ENCODE measurements at places on chromosomes 1 and 21.

GRCh38 chr21:44765231-44766013 lies 36.2 kb downstream of the UBE2G2 start:
- no peak for DNase-seq

DNA sequence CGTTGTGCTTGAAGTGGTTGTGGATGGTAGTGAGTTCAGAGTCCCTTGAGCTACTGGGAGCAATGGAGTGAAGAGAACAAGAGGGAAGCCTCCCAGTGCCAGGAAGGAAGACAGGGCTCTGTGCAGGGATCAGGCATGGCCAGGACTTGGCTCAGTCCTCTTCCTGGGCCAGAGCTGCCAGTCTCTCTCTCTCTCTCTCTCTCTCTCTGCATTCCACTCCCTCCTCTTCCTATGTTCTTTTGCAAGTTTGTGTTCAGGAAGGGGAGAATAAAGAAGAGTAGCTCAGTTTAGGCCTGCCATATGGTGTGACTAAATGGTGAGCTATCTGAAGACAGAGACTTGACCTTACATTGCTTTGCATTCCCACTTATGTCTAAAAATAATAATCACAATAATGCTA lies 20.5 kb upstream of the RPTN start:
- no peak for DNase-seq

DNA sequence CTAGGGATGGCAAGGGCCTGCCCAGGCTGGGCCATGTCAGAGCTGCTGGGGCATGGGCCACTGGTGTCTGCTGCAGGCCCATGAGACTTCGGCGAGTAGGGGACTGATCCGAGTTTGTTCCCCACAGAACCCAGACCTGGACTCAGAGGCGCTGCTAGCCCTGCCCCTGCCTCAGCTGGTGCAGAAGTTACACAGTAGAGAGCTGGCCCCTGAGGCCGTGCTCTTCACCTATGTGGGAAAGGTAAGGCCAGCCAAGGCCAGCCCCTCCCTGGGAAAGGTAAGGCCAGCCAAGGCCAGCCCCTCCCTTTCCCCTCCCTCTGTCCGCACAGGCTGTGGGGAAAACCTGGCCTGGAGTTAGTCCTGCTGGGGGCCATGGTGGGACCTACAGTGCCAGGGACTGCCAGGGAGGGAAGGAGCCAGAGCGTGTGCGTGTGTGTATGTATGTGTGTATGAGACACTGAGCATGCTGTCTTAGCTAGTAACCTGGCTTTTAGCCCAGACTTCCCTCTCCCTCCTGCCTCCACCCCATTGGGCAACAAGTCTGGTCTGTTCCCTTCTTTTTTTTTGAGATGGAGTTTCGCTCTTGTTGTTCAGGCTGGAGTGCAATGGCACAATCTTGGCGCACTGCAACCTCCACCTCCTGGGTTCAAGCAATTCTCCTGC lies 8.0 kb downstream of the FAAH start:
- DNase-seq, result peak; percentile 92

DNA sequence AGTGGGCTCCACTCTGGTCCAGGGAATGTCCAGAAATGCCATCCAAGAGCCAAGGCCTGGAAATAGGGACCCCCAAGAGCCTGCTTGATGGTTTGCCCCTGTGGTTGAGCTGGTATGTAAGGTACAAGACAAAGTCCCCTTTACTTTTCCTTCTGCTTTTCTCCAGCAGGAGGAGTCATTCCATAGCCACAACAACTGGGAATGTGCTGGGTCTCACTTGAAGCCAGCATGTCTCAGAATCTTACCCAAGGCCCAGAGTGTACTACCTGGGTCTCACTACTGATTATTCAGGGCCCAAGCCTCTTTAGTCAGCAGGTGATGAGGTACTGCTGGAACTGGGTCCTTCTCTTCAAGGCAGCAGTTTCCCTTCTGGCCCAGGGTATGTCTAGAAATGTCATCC lies 62.1 kb upstream of the CD55 start:
- no peak for DNase-seq

- no peak for DNase-seq
These were observed 477.6 kb upstream of the B3GALT2 start for GRCh38 chr1:193663965-193664364.

- DNase-seq, result peak; percentile 12
These were observed 10.7 kb upstream of the PTBP2 start for GRCh38 chr1:96710708-96711477.

- no peak for DNase-seq
These were observed 623.0 kb downstream of the NPHP4 start for GRCh38 chr1:5369223-5369622.

GRCh38 chr21:22536509-22536908 lies 1538.3 kb downstream of the NCAM2 start:
- DNase-seq, result no peak

GRCh38 chr21:38455403-38455802 lies 42.9 kb downstream of the ERG start:
- DNase-seq, result no peak

GRCh38 chr1:211352985-211353515 lies 26.4 kb downstream of the TRAF5 start:
- DNase-seq, result peak; percentile 32

DNA sequence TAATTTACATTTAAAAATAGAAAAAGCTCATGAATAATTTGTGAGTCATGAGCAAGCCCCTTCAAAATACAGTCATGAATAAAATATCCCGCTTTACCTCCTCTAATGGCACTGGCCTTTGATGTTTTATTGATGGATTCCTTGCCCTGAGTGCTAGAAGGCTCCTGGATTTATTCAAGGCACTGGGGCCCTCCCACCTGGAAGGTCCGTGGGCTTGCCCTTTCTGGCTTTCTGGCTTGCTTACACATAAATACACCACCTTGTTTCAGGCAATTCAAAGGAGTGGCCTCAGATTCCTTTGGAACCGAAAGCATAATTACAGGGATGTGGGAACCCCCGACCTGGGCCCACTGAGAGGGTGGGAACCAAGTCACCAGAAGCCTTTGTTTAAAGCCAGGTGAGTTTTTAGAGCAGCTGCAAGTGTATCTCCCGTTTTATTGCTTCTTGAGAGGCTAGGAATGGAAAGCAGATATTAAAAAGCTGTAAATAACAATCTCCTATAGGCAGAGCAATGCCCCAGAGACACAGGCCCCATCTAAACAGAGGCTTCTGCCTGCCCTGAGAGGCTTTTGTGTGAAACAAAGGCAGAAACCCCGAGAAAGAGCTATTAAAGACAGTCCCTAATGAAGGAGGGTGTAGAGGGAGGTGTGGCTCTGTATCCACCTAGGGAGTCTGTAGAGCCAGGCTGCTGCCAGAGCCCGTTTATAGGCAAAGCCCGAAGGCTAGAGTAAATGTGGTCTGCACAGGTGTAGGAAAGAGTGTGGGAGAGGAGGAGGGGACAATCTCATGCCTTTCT lies 126.4 kb downstream of the FAM78B start:
- DNase-seq, result no peak

- no peak for DNase-seq
These were observed 183.2 kb upstream of the HMCN1 start for GRCh38 chr1:185551008-185551407.

DNA sequence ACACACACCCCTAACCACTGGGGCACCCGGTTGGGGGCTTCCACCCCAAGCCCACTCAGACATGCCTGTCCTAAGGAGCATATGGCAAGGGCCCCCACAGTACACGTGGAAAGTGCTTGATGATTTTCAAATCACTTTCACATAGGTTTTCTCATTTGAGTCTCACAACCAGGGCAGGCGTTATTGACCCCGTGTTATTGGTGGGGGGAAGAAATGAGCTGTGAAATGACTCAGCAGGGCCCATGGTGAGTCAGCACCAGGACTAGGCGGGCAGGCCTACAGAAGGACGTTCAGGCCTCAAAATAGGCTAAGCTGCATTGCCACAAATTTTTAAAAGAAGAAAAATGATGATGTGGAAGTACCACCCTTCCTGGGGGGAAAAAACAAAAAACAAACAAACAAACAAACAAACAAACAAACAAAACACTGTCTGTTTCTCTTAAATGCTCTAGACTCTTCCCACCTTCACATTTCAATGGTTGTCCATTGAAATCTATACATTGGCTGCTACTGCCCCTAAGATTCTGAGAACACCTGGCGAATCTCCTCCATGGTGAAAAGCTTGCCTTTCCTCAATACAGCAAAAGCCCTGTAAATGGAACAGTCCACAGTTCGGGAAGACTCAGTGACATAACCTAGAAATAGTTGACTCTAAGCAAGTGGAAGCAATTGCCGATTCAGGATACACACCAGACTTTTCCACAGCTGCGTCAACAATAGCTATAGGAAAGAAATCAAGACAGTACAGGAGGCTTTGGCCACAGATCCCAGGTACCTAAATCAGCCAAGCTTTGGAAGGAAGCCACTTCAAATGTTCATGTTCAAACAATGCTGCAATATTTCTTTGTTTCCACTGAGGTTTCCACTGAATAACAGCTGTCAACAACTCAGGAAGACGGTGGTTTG lies 234.7 kb downstream of the TOMM20 start:
- peak; percentile 46 for DNase-seq

DNA sequence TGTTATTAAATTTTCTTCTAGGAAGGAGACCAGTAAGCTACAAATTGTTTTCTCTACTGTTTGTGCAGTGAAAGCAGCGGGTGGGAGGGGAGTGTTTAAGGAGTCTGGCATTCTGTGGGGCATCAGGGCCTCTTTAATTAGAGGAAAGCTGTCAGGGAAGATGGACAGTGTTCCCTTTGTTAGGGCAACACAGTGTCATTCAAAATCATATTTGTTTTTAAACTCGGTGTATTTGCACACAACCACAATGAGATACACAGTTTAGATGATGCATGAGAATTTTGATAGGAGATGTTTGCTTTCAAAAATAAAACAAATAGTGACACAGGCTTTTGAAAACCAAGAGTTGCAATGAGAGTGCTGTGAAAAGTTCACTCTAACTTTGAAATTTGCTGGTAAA lies 15.1 kb upstream of the ST6GALNAC3 start:
- DNase-seq, result no peak

GRCh38 chr1:202871367-202871766 lies 17.6 kb downstream of the RABIF start:
- no peak for DNase-seq

- DNase-seq, result no peak
These were observed 274.1 kb downstream of the FOXD2 start for GRCh38 chr1:47711848-47712492.

DNA sequence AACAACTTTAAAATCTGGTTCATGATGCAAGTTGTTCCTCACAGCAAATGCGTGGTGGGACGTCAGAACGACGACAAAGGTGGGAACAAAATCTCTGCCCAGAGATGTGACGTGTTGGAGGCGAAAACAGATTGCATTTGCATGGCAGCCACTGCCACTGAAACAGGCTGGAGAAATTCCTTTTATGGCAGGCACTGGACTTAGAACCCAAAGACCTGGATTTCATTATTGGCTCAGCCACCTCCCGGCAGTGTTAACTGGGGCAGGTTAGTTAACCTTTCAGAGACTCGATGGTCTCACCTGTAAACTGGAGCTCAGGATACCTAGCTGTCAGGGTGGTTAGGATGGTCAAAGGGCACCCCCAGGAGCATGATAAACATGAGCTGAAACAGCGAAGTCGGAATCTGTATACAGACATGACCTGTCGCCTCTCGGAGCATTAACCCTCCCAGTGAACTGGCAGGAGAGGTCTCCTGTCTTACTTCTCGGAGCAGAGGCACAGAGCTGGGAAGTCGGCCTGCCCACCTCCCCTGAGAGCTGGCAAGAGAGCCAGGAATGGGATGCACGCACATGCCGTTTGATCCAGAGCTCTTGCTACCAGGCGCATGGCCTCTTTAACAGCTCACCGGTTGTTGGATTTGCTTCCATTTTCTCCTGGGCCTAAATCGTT lies 59.2 kb upstream of the TARBP1 start:
- DNase-seq, result no peak

DNA sequence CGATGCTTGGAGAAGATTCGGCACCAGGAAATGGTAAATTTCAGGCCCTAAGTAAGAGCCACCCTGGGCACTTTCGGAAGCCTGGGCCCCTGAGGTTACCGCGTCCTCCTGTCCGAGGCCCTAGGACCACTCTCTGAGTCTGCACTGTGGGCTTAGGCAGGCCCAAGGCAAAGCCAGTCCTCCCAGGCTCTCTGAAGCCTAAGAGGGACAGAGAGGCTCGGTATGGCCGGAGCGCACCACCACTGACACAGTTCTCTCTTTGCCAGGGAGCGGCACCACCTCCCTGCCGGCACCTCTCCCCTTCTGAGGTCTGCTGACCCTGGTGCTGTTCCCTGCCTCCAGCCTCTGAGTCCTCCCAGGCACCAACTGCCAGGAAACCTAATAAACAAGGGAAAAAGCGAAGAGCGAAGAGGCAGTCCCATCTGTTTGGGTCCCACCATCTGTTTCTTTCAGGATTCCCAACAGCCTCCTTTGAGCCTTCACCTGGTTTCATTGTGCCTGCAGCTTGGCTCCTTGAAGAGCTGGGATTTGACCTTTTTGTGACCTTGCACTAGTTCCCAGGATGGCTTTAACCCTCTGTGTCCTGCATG lies 57.7 kb downstream of the VWA5B1 start:
- DNase-seq, result no peak

GRCh38 chr1:2356401-2356800 lies 35.0 kb downstream of the MORN1 start:
- no peak for DNase-seq

Data from AG08396 (cell line).